Activated CD4-positive, alpha-beta T cell treated with anti-CD3 and anti-CD28 coated beads, Interleukin-2, amount 50 U/mL, for 1 hour (primary cell): ENCODE measurements at places on chromosomes 5 and 9.

GRCh38 chr9:61671276-61671973, 481.6 kb downstream of the SPATA31A7 start:
- DNase-seq: no peak

DNA sequence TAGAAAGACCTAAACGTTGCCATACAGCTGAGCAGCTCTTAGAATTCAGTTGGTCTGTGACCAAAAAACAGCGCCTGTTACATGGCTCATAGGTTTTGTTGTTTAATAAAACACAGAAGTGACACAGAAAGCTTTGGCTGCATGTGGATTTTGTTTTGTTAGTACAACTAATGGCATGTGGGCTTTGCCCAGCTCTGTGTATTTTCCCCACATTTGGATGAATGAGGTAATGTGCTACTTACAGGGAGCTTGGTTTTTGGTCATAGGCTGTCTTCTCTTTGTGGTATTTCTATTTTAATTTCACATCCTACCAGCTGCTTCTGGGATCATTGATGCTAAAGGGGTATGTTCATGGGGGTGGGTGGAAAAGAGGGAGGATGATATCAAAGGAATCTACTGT, 37.0 kb upstream of the POU4F3 start:
- no peak for DNase-seq

- DNase-seq: peak; percentile 40
Measured at GRCh38 chr5:136212252-136212721, 19.3 kb upstream of the SMIM32 start.

- no peak for DNase-seq
Measured at GRCh38 chr5:80912479-80912878, 47.7 kb upstream of the RASGRF2 start.

GRCh38 chr9:123376218-123377071, 20.4 kb downstream of the CRB2 start:
- no peak for DNase-seq

- DNase-seq: no peak
Measured at GRCh38 chr5:53298841-53299240, 181.6 kb upstream of the FST start.

DNA sequence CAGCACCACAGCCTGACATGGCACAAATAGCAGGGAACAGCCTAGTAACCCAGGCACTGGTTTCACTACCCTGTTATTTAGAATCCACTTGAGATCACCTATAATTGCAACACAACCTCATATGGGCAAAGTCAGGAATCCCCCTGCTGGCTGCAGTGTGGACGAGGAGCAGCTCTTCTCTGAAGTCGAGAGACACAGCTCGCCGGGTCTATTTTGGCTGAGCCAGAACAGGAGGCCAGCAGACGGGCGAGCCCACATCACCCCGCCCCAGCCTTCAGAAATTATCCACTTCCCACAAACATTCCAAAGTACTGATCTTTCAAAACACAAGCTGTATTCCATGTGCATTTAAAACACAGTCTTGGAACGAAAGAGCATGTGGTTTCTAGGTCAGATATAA, 179.0 kb downstream of the ROR2 start:
- DNase-seq: no peak

- DNase-seq: peak; percentile 58
Measured at GRCh38 chr9:90142580-90142979, 500.0 kb downstream of the DIRAS2 start.

GRCh38 chr9:95360866-95361265, 43.4 kb upstream of the FANCC start:
- DNase-seq: no peak

GRCh38 chr5:80764786-80765185, 110.0 kb upstream of the DHFR start:
- no peak for DNase-seq
